ENCODE measurements at places on chromosomes 2 and 18. TPM values are rescaled to one million over a fixed set of nuclear protein-coding genes. Genes with fewer than 3 reads are reported as not detected.

DNA sequence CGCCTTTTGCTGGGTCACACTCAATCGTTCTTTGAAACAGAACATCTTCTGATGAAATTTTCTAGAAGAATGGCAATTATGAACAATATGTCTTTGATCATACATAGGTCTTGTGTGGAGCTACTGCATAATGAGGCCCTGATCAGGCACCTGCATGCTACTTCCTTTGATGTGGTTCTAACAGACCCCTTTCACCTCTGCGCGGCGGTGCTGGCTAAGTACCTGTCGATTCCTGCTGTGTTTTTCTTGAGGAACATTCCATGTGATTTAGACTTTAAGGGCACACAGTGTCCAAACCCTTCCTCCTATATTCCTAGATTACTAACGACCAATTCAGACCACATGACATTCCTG lies 532 bp downstream of the UGT1A5 start:
- no peak for DNase-seq

DNA sequence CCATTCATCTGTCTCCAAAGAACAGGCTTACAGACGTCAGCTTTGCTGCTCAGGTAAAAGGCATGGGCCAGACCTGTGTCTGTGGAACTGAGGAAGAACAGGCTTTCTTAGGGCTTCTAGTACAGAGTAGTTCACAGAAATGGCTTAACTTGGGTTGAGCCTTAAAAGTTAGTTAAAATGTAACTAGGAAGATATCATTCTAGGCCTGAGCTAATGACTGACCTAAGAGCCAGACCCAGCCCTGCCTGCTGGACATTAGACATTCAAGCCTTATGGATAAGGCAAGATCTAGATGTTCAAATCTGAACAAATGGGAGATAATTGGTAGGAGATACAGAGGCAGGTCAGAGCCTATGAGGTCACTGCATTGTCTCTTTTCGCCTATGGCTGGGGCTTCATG lies 73.9 kb upstream of the SLC14A2 start:
- DNase-seq, result no peak

PRKAG3 gene
- not detected for total RNA-seq

IWS1 gene
- 28.1 TPM for total RNA-seq

DNA sequence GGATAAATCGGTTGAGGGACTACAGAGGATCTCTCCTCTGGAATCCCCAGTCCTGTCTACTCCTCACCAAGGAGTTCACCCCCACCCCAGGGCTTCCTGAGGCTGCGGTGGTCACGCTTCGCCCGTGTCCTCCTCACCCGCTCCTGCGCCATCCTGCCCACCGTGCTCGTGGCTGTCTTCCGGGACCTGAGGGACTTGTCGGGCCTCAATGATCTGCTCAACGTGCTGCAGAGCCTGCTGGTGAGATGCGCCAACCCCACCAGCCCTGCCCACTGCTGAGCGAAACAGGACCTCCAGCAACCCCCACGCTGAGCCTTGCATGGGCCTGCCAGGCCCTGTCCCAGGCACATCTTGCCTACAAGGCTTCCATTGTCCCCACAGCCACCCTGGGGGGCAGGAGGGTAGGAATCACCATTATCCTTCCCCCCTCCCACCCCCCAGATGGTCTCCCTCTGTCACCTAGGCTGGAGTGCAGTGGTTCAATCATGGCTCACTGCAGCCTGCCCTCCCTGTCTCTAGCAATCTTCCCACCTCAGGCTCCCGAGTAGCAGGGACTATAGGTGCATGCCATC lies 6.7 kb upstream of the CTDSP1 start:
- DNase-seq, result no peak

DNA sequence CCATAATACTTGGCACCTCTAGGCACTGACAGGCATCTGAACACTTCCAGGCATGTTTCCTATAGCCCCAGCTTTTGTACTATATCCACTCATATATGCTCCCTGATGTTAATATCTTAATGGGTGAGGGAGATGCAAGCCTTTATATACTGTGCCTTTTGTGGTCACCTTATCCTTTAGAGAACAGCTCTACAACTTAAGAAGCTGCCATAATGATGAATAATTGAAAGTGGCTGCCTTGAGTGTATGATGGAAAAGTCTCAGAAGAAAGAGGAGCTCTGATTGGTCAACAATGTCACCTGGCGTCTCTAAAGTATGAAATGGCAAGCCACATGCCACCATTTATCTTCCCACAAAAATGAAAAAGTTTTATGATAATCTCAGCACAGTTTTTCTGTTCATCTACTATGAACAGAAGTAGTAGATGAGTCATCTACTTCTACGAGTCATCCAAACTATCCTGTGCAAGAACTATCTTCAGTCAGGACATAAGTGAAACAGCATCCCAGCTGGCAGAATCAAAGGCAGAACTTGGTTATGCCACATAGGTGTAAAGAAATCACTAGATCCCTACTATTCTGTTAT lies 997.9 kb upstream of the CELF4 start:
- DNase-seq, result no peak

DNA sequence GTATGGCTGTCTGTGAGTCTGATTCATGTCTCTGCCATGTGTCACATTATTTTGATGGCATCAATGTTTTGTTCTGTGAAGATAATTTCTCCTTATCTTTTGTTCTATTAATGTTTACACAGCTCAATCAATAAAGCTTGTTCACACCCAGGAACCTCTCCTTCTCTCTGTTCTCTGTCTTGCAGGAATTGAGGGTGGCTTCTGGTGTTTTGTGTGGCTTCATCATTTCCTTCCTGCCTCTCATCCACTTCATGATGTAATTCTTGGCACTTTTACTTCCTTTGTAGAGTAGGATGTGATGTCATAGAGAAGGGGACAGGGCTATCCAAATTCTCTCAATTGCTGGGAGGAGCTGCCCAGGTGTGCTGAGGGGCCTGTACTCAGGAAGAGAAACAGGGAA lies 27.2 kb downstream of the ASXL3 start:
- no peak for DNase-seq

DNA sequence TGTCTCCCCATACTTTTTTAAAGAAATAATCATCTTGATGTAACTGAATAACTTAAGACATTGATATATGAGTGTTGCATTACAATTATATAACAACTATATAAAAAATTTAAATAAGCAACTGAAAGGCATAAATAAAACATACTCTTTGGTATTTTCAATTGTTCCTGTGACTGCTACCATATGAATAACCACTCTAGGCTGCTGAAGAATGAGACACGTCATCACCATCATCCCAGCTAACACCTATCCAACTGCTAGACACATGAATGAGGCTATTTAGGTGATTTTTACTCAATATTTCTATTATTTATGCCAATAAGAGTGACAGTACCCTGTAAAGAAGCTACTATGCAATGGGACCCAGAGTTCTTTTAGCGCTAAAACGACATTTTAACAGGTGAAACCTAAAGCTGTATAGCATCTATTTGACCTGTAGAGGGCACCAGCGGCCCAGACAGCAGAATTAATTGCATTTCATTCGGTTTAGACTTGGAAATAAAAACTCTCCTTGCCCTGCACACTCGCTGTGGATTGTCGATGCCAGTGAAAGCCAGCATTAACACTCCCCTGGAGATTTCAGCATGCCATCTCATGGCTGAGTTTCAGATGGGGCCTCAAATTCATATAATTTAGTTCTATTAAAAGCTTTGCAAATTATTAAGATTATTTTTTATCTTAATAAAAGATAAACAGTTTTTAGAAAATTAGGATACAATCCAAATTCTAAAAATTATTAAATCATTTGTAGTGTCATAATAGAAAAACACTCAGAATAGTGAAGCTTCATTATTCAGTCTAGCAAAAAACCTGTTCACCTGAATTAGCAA lies 89.4 kb upstream of the MAP2 start:
- no peak for DNase-seq

- no peak for DNase-seq
These were observed 61.8 kb downstream of the SEMA4F start for GRCh38 chr2:74715880-74716279.

DNA sequence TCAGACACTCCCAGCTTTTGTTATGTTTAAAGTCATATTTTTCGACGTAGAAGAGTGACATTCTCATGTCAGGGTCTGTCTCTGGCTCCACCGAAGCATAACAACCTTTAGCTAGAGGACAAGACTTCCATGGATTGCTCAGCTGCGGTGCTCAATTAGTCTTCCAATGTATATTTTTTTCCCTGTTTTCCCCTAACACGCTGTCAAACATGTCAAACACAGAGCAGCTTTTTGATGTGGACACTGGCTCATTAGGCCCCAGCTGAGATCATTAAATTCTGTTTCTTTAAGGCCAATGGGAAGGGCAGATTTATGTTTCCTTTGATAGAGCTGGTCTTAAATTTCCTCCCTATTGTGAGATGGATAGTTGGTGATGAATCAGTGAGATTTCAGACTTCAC lies 525.4 kb downstream of the PIK3C3 start:
- DNase-seq, result no peak

- peak; percentile 86 for DNase-seq
These were observed 864 bp downstream of the LBH start for GRCh38 chr2:30231996-30232800.

C2orf80 gene
- total RNA-seq, result not detected

DNA sequence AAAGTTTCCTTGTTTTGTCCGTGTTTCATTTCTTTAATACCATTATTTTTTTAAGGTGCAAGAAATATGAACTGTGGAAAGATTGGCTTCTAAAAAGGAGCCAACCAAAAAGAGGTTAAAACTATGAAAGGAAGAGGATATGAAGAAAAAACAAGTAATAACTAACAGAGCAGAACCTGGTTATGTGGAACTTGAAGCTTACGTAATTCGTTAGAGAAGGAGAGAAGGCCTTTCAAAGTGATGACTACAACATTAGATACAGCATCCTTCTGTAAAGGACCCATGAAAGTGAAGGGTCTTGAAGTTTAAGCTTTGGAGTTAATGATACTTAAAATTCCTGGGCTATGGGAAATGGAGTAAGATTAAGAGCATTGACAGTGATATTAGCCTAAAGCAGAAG lies 84.5 kb downstream of the ANKRD12 start:
- no peak for DNase-seq

GRCh38 chr2:151861174-151861573 lies 33.0 kb upstream of the ARL5A start:
- DNase-seq, result no peak

GRCh38 chr2:191263050-191263449 lies 17.8 kb downstream of the MYO1B start:
- DNase-seq, result no peak

- DNase-seq, result no peak
These were observed 14.7 kb downstream of the USP34 start for GRCh38 chr2:61456070-61456745.

- DNase-seq, result no peak
These were observed 27.3 kb upstream of the SPOPL start for GRCh38 chr2:138474100-138474825.

DNA sequence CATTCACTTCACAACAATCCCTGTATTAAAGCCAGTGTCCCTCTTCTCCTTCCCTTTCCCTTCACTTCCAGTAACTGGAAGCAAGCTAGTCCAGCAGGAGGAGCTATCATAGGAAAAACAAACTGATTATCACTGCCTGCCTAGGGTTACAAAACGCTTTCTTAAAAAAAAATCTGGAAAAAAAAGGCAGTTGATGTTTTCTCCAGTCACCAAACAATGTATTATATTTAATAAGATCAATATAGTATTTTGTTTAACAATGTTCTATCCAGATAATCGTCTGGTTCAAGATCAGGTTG lies 78.8 kb upstream of the ITGB6 start:
- no peak for DNase-seq

ELOA2 gene
- total RNA-seq, result not detected

DNA sequence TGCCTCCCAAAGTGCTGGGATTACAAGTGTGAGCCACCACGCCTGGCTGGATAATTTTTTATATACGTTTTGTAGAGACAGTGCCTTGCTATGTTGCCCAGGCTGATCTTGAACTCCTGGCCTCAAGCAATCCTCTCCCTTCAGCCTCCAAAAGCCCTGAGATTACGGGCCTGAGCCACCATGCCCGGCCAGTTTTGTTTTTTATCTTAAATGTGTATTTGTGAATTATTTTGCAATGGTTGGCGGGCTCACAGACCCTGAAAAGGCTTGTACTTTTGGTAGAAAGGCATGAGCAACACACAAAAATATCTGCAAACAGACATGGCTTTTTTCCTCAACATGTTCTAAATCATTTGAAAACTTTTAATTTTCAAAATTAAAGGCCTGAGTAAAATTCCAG lies 73.4 kb upstream of the TMEM18 start:
- DNase-seq, result no peak

Measured in sigmoid colon (tissue), 7 donors.